ENCODE measurements at places on chromosomes 1 and 21.

DNA sequence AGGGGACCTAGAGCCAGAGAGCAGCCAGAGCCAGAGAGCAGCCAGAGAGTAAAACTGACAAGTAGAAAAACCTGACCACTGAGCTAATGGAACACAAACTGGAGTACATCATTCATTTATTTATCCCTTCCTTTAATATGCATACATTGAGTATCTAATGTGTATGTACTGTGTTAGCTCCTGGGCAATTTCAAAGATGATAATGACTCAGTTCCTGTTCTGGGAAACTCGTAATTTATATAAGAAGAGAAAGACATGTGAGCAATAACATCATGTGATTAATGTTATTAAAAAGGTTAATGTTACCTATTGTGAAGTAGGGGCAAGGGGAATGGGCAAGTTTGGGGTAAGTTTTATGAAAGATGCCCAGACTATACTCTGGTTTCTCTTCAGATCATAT is 199.9 kb downstream of the TNR start:
- DNase-seq = no peak

GRCh38 chr1:205199931-205200299 is 11.6 kb downstream of the DSTYK start:
- no peak for DNase-seq

DNA sequence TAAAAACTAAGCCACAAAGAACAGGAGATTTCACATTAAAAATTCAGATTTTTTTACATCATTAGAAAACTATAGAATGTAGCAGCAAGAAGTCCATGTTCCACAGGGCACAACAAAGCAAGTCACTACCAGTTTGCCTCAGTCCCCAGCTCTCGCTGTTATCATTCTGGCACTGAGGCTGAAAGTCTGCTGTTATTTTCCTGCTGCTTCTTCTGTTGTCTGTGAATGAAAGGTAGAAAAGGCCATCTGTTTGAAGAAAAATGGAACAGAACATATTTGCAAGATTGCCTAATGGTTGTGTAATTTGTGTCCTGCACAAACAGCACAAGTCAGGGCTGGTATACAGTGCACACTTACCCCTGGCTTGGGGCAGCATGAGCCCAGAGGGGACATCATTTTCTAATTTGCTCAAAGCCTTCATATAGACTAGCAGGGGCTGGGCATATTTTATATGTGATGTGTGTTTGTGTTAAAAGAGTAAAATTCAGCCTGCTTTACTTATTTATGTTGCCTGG is 105.6 kb upstream of the COG2 start:
- no peak for DNase-seq

GRCh38 chr1:226551299-226551698 is 2.7 kb downstream of the STUM start:
- no peak for DNase-seq

DNA sequence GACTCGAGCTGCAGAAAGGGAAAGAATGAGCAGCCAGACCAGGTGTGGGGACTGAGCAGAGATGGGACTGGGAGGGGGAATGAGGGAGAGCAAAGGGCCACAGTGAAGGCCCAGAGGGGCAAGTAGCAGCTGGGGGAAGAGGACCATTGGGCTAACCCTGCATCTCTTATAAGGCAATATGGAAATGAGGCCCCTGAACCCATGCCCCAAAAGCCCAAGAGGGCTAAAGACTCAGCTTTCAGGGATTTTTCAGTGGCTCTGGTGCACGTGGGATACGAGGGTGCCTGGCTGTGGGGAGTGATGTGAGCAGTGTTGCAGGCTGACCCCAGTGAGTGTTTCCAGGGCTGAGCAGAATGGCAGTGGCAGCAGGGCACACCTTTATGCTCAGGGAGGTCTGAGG is 496 bp upstream of the TNNI1 start:
- DNase-seq = no peak

GRCh38 chr1:65698590-65698989 is 94.1 kb upstream of the PDE4B start:
- no peak for DNase-seq

DNA sequence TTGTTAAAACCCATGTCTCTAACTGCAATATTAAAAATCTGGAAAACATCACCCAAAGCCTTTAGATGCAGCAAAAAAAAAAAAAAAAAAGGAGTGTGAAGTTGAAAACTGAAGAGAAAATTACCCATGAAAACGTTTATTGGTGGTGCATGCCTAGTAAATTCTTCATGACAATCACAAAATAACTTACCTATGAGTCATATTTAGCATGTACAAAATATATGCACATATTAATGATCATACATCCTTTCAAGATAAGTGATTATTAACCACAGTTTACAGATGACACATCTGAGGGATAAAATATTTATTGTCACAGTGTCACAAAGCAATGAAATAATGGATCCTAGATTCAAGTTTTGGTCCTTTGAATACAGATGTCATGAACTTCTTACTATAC is 505.2 kb upstream of the NR5A2 start:
- no peak for DNase-seq

DNA sequence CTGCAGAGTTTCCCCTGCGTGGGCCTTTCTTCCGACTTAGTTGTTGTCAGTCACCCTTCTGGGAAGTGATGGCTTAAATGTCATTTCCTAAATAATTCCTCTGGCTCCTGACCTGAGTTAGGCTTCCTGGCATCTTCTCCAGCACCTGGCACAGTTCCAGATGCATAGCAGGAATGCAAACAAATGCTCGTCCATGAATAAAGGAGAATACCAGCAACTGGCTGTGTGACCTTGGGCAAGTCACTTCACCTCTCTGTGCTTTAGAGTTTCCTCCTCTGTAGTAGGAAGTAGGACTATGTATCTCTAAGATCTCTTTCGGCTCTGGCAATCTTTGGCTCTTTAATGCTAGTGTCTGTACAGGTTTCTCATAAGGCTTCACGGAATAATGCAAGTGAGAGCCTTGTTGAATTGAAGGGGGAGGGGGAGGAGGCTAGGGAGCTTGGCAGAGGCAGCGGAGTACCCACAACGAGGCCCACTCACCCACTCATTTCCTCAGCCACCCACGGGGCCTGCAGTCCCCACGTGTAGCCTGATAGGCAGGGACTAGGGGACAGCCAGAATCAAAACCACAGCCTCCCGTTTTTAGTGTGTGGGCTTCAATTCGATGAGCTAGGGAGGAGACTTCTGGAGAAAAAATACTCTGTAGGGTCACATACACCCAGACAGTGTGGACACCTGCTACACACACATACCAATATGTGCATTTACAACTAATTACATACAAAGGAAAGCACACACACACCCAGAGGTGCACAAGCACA is 48.1 kb downstream of the TENT5C start:
- DNase-seq = no peak

- DNase-seq = no peak
Observed at GRCh38 chr1:226627924-226628611, 79.5 kb downstream of the STUM start.

DNA sequence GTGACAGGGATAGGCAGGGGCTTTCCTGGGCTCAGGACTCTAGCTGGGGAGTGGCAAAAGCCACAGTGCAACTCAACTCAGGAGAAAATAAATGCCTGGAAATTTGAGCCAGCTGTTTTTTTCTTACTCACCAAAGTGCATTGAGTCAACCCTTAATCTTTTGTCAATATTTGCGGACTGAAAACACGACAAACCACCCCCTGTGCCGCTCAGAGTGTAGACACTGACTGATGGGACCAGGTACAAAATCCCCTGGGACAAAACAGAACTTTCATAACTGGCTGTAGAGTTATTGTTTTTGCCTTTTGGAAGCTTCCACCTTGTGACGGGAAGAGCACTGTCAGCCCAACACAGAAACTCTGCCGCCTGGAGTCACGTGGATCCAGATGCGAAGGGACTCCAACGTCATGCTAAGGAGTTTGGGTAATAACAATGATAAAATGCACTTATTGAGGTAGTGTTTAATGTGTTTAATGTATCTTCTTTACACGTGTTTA is 164.6 kb downstream of the PLPP3 start:
- no peak for DNase-seq

DNA sequence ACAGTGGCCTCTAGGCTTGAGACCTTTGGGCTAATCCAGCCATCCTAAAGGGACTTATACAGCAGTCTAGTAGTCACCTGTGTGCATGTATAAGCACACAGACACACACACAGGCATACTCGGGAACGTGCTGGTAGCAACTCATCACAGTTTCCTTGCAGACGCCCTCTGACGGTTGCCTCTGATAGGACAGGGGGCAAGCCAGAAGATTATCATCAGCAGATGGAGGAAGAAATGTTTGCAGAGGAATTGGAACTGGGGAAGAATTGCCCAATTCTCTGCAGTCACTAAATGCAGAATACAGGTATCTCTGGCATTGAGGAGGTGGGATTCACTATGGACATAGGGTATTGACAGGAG is 222.2 kb downstream of the C1orf94 start:
- no peak for DNase-seq

- DNase-seq = no peak
Observed at GRCh38 chr1:205994346-205994745, 8.8 kb downstream of the RAB7B start.

GRCh38 chr1:164337885-164338284 is 221.1 kb upstream of the PBX1 start:
- DNase-seq = no peak

DNA sequence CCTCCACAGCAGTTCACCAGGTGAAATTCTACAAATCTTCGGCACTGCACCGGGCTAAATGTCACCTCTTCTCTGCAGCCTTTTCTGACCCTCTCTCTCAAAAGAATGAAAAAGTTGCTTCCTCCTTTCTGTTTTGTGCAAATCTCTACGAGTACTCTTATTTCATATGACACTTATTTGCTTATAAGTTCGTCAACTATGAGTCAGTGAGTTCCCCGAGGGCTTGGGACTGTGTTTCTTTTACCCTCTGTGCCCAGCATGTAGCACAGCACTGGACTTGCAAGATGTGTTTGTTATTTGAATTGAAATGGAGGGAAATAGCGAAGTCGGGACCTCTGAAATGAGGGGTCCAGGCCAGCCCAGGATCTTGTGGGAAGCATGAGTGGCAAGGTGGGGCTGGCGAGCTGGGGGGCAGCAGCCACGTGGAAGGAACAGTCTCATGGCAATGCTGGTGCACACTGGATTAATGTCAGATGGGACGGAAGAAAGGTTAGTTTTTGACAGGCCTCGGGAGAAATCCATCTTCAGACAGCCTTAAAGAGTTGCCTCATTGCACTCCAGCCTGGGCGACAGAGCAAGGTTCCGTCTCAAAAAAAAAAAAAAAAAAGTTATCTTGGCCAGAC is 6.2 kb downstream of the SLC6A9 start:
- DNase-seq = no peak

DNA sequence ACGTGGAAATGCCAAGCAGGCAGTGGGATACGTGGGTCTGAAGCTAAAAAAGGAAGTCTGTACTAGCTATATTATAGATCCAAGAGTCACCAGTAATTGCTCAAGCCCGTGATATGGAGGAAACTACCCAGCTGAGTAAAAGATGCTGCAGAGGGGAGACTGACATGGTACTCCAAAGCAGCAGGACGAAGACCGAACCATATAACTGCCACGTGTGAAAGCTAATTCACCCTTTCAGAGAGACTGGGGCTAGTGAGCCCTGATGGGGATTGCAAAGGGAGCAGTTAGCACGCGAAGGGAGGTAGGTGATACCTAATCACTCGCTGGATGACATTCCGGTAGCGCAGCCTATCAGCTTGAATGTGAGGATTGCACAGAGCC is 316 bp downstream of the AP4B1 start:
- DNase-seq = no peak

GRCh38 chr1:5839881-5840550 is 152.2 kb downstream of the NPHP4 start:
- DNase-seq = no peak

DNA sequence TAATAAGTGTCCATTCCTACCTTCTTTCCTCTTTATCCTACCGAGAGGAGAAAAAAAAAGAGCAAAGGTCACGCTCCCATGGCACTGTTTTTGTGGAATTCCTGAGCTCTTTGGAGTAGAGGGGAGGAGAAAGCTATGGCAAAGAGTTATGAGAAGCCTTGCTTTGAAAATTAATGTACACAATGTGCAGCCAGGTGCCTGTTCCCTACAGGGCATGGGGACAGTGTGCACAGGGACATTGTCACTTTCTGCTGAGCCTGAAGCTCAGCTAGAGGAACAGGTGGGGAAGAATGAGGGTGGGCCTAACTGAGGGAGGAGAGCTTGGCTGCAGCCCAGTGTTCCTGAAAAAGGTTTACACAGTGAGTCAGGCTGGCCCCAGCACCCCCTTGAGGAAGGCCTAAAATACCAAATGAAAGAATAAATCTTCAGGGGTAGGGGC is 66.1 kb downstream of the PLXNA2 start:
- DNase-seq = no peak

DNA sequence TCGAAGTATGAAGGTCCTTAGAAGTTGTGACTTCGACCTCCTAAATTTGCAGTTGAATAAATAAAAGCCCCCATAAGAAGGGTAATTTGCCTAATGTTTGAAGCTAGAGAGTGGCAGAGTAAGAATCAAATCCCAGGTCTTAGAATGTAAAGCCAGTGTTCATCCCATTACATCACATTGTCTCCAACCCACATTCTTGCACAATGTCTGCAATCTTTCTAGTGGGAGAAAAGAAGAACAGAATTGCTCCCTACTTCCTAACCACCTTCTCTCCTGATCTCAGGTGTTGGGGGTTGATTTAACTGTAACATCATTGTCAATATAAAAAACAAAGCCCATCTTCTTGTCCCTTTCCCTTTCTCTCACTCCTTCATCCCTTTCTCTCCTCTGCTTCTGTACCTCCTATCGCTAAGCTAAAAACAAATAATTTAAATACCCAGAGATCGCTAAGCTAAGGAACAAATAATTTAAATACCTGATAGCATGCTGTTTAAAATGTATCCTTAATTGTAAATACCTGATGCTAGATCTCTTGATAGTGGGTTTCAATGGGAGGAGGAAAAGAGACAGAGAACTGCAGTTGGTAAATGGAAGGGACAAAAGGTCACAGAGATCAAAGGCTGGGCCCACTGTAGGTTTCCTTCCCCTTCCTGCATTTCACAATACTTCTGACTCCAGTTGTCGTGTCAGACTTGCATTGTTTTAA is 32.1 kb upstream of the CCDC190 start:
- DNase-seq = no peak

GRCh38 chr21:17539323-17539722 is 26.5 kb downstream of the CXADR start:
- DNase-seq = no peak

- DNase-seq = no peak
Observed at GRCh38 chr1:23122023-23122748, 46.5 kb downstream of the LUZP1 start.

GRCh38 chr21:29526545-29526944 is 227.8 kb downstream of the BACH1 start:
- DNase-seq = no peak

DNA sequence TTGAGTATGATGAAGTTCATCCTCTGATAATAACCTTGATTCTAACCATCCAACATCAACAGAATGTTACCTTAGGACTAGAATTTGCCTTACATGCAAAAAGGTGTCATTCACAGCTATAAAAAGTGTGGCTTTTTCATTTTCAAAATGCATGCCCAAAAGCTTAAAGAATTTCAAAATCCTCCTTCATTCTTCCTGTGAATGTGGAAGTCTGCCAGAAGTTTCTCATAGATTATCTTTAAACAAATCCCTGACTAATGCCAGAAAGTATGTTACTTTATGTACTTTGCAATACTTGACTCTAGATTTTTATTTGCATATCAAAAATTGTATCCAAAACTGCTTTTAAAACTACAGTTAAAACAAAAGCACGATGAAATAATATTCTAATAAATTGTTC is 270.6 kb upstream of the ZRANB2 start:
- DNase-seq = no peak
